ENCODE measurements at places on chromosomes 1 and 21. TPM values are rescaled to one million over a fixed set of nuclear protein-coding genes. Genes with fewer than 3 reads are reported as not detected.

GRCh38 chr1:161037661-161038522, 872 bp downstream of the TSTD1 start:
- DNase-seq: no peak

GRCh38 chr1:36322786-36323635, 434 bp downstream of the EVA1B start:
- DNase-seq: peak; percentile 28

GRCh38 chr1:41851589-41851988, 67.1 kb downstream of the HIVEP3 start:
- no peak for DNase-seq

GRCh38 chr1:44354268-44354839, 703 bp downstream of the ERI3 start:
- no peak for DNase-seq

DNA sequence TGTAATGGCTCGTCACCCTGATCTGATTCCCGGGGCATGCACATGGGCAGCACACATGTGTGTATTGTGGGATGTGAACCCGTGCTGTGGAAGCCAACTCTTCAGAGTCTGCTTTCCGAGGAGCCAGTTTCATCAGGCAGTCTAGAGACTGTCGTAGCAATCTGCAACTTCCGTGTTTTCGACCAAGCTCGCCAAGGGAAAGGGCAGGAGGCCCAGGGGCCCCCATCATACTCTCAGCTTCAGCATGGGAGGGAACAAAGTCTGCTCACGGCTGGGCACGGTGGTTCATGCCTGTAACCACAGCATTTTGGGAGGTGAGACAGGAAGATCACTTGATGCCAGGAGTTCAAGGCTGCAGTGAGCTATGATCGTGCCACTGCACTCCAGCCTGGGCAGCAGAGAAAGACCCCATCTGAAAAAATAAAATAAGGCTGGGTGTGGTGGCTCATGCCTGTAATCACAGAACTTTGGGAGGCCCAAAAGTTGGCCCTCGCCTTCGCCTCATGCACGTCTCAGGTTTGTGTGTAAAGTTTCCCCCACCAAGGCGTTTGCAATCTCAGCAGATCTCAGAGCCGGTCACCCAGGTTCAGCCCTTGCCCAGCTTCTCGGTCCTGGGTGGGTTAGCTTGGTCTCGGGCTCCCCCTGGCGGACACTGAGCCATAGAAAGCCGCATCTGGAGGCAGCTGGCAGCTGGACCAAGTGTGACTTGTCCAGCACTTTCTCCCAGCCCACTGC, 48.5 kb upstream of the SLC25A33 start:
- DNase-seq: peak; percentile 75

- no peak for DNase-seq
Observed at GRCh38 chr1:56811331-56811730, 7.9 kb downstream of the FYB2 start.

GRCh38 chr1:180230416-180230790, 339 bp downstream of the LHX4 start:
- no peak for DNase-seq

GRCh38 chr1:229905031-229905545, 161.9 kb upstream of the GALNT2 start:
- no peak for DNase-seq

The ANKRD35 gene
- not detected for total RNA-seq

The GNAT2 gene
- not detected for total RNA-seq

The PROX1 gene
- not detected for total RNA-seq

The PGBD5 gene
- not detected for total RNA-seq

The KIF2C gene
- 1.5 TPM for total RNA-seq
